ENCODE measurements at places on chromosomes 5 and 9.

- no peak for DNase-seq
Measured at GRCh38 chr5:168707716-168708695, 128.8 kb upstream of the PANK3 start.

DNA sequence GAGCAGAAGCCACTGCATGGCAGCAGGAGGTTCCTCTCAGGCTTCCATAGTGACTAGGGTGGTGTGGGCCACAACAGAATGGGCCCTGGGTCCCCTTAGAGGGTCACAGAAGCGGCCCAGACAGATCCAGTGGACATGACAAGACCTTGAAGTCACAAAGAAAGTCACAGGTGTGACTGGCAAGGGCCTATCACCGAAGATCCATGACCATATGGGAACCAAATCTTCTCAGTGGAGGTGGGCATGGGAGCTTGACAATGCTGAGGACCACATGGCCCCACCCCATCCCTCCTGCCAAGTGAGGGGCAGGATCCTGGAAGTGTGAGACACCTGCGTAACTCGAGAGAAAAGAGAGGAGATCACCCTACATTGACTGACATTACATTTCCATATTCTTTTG is 332.4 kb downstream of the MSX2 start:
- DNase-seq: no peak

DNA sequence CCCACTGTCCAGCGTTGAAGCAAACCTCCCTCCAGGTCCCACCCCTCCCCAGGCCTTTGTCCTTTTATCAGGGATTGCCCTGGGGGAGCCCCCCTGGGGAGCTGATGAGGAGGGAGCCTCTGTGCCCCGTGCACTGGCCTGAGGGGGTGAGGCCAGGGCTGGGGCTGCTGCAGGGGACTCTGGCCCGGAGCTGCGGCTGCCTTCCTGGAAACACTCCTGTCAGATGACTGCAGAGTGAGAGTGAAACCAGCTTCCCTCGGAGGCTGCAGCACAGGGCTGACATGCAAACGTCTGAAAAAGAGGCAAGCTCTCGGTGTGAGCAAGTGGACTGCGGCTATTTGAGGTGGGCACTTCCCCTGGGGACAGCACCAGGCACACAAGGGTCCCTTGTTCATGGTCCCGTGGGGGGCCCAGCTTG is 4.6 kb upstream of the TRAF2 start:
- DNase-seq: peak; percentile 19

DNA sequence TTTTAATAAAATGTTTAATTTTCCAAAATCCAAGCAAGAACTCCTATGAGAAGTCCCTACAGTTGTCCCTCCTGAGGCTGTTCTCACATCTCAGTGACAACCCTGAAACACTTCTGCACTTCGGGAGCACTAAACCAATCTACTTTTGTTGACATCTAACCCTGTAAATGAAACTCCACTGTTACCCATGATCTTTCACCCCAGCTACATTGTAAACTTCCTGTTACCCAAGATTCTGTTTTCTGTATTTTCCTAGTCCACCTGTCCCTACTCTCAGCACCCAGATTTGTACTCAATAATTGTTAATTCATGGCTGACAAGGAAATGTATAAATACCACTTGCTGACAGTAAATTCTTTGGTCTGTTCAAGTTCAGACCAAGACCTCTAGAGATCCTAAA is 153.7 kb downstream of the NR2F1-AS1 start:
- DNase-seq: no peak

GRCh38 chr5:142314109-142314508 is 10.7 kb downstream of the SPRY4 start:
- DNase-seq: no peak

- no peak for DNase-seq
Measured at GRCh38 chr5:139898981-139899380, 103.4 kb downstream of the PSD2 start.

All from activated T-helper 1 cell treated with anti-CD3 and anti-CD28 coated beads, Interleukin-2, amount 50 U/mL, for 16 hours (primary cell).